HT-29 (cell line): ENCODE measurements at places on chromosomes 13 and 19.

DNA sequence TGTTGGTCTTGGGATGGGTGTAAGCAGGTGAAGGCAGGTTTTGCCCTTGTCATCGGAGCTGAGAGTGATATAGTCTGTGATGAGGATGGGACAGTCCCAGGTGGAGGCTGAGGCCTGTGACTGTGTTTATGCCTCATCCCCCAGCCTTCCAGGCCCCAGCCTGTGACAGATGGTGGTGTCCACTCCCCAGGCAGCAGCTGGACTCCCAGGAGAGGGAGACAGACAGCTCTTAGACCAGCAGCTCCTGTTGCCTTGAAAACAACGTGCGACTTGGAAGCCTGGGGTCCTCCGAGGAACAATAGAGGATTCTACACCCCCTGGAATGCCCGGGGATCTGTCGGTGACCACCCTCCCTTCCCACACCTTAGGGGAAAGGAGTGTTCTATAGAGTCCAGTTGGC is 63.8 kb downstream of the CHST8 start:
- DNase-seq: no peak

GRCh38 chr19:49690656-49691242 is at the start of gene CPT1C:
Gene CPT1C, plus strand, starts transcription at chr19:49691116. Its CDS starts 1,137 bp downstream, at chr19:49692253.
- DNase-seq: peak; percentile 69

DNA sequence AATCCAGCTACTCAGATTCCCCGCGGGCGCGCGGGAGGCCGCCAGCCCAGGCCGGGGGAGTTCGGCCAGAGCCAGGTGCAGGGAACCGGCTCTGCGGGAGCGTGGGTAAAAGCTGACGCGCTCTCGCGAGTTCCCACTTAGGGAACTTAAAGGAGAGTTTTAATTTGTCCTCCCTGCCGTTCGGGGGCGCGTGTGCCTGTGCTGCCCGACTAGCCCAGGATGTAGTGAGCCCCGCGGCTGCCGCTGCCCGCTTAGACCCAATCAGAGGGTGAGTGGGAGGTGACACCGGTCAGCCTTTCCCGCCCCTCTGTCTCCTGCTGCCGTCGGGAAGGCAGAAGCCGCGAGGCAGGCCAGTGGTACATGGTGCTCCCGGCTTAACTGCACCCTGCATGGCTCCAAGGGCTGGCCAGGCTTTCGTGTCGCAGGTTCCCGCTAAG is 36.0 kb upstream of the NEK3 start:
- peak; percentile 28 for DNase-seq

DNA sequence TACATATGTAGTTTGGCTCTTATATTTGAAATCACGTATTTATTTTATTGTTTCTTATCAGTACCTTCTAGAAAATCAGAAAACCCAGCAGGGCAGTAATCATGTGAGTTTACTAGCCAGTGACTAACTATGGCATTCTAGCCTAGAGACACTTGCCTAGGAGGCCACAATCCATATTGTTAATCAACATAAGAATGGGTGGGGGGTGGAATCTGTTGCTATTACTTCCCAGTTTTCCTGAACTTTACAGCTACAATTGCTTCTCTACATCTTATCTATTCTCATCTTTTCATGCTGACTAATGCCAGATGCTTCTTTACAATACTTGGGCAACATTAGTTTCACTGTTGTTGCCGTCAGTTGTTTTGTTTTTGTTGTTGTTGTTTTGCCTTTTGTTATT is 18.7 kb upstream of the ATXN8OS start:
- no peak for DNase-seq

GRCh38 chr19:1755467-1756171 is 2.3 kb downstream of the ONECUT3 start:
- no peak for DNase-seq

GRCh38 chr19:55820037-55820436 is 11.8 kb downstream of the NLRP11 start:
- DNase-seq: no peak

DNA sequence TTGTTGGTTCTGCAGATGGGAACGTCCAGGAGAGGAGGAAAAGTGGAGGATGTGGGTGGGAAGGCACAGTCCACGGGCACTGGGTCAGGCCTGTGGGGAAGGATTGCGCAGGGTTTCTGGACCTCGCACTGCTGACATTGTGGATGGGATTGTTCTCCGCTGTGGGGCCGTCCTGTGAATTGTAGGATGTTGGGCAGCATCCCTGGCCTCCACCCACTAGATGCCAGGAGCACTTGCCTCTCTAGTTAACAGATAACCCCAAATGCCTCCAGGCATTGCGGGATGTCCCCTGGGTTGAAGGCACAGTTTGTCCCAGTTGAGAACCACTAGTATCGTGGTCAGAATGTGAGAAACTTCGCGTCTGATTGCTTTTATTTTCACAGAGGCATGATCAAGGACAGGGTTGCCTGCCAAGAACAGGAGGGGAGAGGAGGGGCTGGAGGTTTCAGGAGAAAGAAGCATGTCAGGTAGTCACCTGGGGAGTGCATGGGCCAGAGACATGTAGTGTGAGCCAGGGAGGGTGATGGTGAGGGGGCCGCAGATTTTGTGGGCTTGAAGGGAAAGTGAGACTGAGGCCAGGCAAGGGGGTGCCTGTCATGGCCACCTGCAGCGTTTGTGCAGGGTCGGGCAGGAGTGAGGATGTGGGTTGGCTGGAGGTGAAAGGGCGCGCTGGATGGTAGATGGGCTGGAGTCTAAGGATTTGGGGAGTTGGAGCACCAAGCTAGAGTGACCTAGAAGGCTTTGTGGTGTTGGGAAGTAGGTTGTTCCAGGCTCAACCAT is 3.2 kb downstream of the ZNF628 start:
- no peak for DNase-seq

GRCh38 chr13:22194106-22194805 is 523.4 kb downstream of the FGF9 start:
- no peak for DNase-seq

GRCh38 chr19:16875584-16876555 is 12.9 kb upstream of the F2RL3 start:
- no peak for DNase-seq
